ENCODE measurements at places on chromosomes 5 and 9.

GRCh38 chr5:39270225-39270848, 51.0 kb upstream of the FYB1 start:
- DNase-seq: no peak

DNA sequence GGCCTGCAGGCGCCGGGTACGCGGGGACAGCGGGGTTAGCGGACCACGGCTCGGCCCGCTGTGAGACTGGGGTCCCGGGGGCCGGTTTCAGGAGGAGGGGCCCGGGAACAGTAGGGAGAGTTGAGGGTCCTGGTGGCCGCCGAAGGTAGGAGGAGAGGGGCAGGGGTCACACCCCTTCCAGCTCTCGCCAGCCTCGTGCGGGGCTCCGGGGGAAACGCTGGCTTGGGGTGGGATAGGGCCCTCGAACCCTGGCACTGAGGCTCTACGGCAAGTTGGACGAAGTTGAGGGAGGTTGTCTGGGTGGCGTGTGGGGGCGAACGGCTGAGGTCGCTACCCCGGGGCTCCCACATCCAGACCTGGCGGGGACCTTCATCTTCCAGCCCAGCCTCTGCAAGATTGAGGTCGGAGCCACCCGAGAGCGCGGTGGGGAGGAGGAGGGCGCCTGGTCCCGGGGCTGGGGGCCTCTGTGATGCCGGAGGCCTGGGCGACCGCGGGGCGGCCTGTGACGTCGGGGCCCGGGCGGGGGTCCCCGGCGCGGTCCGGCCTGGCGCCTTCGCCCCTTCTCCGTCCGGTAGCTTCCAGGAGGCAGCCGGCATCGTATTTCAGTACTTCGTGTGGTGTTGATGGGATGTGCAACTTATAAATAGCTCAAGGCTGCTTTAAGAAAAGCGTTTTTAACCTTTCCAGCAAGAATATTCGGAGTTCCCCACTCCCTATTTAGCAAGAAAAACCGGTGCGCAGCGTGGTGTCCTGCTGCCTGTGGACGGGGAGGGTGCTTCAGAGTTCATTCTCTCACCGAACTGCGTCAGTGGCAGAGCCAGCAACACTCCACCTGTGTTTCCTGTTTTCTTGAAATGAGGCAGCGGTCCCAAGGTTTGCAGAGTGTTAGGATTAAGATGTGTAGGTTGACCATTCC, 902 bp downstream of the HABP4 start:
- DNase-seq: peak; percentile 67

DNA sequence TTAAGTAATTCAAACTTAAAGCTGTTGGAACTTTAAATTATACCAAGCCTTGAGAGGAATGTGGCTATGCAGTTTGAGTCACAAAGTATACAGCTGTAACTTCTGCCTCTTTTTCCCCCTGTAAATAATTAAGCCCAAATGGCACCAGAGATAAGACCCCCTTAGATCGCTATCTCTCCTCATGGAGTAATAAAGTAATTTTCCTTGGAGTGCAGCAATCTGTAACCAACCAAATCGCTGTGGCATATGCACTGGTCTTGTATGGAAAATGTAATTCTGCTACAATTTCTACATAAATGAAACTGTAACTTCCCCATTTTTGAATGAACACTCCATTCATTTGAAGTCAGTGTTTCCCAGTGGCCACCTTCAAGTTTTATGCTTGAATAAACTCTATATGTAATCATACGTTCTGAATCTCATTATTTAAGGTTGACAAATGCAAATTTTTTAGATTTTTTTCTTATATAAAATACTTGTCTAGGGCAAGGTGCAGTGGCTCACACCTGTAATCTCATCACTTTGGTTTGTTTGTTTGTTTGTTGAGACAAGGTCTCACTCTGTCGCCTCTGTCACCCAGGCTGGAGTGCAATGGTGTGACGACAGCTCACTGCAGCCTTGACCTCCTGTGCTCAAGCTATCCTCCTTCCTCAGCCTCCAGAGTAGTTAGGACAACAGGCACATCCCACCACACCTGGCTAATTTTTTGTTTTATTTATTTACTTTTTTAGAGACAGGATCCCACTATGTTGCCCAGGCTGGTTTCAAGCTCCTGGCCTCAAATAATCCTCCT, 12.3 kb downstream of the SUSD1 start:
- no peak for DNase-seq

- DNase-seq: no peak
Observed at GRCh38 chr9:131976157-131977108, 103.2 kb downstream of the MED27 start.

DNA sequence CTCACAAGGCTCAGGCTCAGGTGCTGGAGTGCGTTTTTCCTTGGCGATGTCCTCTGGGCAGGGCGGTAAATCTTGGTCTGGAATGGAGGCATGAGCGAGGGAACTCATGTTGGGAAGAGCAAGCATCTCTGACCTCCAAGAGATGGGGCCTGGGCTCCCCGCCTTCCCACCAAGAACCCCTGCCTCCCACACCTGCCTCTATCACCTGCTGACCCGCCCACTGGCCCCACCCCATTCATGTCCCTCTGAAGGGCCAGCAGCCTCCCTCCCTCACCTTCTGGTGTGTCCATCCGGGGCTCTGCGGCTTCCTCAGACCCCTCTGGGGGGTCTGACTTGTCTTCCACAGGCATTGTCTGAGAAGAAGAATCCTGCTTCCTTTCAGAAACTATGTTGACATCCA, 10.9 kb downstream of the CIZ1 start:
- DNase-seq: no peak

GRCh38 chr9:19156026-19156474, 28.8 kb upstream of the PLIN2 start:
- DNase-seq: no peak

DNA sequence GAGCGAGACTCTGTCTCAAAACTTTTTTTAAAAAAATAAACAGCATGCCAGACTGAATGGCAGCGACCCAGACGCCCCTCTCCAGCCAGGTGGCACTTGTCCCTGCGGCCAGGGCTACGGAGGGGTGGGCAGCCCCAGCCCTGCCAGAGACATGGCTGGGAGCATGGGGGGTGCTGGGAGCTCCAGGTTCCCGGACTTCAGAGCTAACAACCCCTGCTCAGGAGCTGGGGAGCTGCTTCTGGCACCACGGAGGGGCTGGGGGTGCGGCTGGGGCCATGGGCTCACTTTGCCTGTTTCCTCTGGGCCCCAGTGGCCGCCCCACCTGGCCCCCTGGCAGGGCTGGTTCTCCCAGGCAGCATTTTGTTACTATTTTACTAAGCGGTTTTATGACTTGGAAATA, 49.9 kb downstream of the SLC12A7 start:
- DNase-seq: no peak

DNA sequence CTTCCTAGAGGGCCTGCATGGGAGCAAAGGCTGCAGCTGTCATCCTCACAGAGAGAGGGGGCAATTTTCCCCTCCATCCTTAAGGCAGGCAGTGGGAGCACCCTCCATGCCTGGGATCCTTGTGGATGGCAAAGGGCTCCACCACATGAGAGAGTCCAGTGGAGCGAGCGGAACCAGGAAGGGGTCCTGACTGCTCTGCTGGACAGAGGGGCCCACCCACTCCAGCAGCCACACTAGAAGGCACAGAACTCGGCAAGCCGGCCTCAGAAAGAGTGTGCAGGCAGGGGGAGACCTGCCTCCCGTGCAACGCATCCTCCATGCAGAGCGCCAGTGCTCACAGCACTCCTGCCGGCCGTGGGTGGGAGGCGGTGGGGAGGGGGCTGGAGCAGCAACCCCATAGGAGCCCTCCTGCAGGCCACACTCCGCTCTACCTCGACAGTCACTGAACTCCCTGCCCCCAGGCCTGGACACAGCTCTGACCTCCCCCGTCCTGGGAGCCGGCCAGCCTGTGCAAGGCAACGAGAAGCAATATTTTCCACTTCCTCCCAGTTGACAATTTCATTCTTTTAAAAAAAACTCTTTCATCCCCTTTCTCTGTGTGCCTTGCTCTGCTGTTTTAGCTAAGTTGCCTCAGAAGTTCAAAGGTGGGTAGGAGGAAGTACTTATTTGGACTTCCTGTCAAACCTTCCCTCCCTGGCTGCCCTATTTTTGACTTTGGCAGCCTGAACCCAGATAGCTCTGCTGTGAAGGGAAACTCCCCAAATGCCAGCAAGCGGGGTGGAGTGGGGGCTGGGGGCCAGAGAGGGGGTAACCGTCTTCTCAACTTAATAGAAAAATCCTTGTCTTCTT, 5.3 kb upstream of the LCP2 start:
- DNase-seq: no peak

- no peak for DNase-seq
Observed at GRCh38 chr5:125558466-125558865, 812.0 kb upstream of the ZNF608 start.

DNA sequence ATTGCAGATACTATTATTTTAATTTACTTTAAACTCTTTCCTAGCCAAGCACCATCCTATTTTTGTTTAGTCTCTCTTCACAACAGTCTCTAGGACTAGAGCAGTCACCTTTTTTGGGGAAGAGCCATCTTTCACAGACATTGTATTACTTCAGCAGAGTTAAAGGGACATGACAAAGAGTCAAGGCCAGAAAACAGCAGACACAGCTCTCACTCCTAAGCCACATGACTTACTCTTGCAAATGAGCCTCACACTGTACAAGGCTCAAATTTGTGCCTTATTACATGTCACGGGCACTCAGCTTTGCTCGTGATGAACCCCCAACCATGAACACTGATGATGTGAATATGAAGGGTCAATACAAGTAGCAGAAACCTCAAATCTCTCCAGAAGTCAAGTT, 104.3 kb downstream of the ZNF608 start:
- DNase-seq: no peak

GRCh38 chr5:173675287-173675996, 59.0 kb upstream of the BOD1 start:
- no peak for DNase-seq

GRCh38 chr5:115342590-115343377, 46.3 kb upstream of the CCDC112 start:
- DNase-seq: no peak

- no peak for DNase-seq
Observed at GRCh38 chr9:134635351-134636148, 6.1 kb upstream of the COL5A1 start.

- no peak for DNase-seq
Observed at GRCh38 chr9:128233817-128234406, 30.7 kb downstream of the DNM1 start.

DNA sequence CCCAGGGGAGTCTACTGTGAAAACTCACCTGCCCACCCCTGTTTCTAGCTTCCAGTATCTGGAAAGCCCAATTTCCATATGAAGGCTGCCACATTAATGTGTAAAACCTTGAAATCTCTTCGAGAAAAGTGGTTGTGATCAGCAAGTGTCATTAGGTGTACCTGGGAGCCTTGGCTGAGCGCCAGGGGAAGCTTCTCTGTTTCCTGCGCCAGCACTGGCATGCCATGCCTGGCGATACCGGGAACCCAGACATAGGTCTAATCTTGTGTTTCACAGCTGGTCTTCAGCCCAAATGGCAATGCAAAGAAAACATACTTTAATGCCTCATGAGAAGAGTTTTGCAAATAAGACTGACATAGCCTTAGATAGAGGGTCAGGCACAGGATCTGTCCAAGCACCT, 101.6 kb downstream of the TENT4A start:
- no peak for DNase-seq

DNA sequence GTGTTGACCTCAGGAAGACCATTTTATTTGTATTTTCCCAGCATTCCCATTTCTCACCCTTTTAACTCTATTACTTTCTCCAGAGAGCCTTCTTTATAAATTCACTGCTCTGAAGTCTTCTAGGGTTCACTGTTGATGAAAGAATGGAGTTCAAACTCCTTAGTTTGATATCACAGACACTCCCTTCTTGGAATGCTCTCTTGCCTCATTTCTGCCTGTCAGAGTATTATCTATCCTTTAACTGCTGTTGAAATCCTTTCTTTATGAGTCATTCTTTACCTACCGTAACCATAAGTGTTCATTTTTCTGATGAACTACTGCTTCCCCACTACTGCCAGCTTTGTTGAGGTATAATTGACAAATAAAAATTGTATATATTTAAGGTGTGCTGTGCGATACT, 4.3 kb downstream of the RIC1 start:
- no peak for DNase-seq

DNA sequence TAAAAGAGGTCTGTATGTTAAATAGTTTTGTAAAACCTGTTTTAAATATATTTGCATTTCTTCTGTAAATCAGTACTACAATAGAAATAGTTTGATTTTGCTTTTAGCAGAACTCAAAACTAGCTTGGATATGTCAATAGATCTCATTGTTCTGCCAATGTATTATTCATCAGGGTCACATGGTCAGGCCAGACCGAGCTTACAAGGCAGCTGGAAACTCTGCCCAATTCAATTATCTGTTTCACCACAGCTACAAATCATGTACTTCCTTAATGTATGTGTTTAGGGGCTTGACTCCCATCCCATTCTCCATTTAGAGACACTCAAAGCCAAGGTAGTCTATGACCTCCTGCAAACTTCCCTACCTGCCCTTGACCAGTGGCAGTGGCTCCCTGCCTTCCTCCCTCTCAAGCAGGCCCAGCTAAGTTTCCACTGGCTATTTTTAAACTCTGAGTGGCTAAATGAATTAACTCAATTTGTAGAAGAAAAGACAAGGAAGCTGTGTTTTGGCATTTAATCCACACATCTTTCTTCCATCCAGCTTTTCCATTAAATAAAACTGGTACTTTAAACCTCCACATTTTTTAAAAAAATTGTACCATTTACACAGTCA, 46.4 kb upstream of the SELENOP start:
- no peak for DNase-seq

DNA sequence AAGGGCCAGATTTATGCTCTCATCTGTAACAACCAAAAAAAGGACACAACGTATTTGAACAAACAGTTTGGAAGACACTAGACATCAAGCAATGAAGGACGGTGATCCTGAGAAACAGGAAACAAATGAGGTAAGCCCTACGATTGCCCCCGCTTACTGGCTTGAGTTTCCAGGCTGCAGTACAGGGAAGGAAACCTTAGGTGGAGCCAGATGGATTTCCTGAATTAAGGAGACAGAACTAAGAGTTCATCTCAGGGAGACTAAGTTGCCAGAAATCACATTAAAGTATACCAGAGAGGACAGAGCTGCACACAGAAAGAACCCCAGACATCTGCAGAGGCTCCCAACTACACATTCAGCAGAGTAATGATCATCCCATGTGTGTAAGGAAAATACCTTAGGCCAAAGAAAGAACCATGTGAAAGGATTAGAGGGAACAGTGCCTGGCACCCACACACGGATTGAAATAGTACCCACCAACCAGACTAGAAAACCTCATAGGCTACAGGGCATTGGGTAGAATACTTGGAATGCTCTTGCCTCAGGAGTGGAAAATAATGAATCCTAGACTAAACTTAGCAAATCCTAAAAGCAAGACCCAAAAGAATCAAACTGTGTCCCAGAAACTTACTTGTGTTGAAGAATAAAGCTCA, 99.3 kb upstream of the NIPBL start:
- peak; percentile 51 for DNase-seq

- no peak for DNase-seq
Observed at GRCh38 chr5:173317091-173317730, 11.0 kb downstream of the STC2 start.
